ENCODE measurements at places on chromosomes 1 and 21.

- no peak for DNase-seq
These were observed 5.2 kb upstream of the PKNOX1 start for GRCh38 chr21:42969193-42969600.

DNA sequence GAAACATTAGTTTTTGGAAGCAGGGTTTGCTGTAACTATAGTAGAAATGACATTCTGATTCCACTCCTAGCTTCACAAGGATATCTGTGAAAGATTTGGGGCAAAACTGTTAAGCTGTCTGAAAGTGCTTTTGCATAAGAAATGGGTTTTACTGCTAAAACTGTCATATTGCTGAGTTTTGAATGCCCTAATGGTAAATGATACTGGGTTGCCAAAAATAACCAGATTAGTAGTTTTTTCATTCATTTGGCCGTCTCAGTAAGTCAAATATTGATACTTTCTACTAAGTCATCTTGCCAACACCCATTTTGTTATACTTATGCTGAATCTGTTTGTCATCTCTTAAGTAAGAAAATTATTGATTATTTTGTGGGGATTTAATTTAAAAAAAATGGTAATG is 399 bp upstream of the PTPRC start:
- no peak for DNase-seq

DNA sequence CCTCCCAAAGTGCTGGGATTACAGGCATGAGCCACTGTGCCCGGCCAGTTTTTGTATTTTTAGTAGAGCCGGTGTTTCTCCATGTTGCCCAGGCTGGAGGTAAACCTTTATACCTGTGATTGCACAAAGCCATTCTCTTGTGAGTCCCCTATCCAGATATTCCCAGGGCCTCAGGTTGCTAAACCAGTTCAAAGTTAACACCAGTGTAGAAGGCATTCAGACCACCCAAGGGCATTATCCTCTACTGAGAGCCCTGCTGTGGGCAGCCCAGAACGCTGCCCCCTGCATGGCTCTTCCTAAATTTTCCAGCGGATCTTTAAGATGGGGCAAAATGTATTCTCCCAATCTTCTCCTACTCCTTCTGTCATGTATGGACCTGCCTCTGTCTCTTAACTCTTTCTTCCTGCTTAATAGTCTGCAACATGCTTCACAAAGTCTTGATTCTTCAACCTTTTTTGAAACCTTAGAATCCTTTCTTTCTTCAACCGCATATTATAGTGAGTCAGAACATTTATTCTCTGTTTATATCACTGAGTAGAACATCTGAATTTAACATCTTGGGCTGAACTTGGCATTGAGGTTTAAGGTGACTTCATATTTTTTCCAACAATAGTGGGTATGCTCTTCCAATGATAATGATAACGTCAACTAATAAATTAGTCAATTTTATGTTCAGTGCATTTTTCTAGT is 36.0 kb downstream of the UBE4B start:
- no peak for DNase-seq

- peak; percentile 65 for DNase-seq
These were observed 6.4 kb upstream of the C1orf159 start for GRCh38 chr1:1122078-1122811.

DNA sequence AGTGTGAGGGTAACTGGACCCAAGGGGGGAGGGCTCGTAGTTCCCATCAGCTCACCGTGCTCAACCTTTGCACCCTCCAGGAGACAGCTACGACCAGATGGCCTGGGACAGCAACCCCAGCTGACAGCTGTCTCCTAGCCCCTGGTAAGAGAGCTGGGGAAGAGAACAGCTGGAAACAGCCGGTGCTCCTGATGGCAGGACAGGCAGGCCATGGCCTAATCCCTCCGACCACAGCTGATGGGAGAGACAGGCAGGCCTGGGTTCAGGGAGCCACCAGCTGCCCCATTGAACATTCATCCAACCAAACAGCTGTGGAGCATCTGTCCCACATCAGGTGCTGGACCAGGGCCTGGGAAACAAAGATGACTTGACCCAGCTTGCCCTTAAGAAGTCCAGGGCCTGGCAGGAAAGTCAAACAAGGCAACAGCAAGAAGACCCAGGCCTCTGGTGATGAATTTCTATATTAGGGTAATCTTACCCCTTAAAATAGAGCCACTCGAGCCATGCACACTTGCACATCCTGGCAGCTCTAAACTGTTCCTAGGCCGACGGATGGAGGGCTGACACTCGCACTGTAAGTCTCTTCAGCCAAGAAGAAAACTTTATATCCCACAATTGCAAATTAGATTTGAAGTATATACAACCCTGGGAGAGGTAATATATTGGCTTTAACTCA is 12.2 kb downstream of the OLFML2B start:
- no peak for DNase-seq

DNA sequence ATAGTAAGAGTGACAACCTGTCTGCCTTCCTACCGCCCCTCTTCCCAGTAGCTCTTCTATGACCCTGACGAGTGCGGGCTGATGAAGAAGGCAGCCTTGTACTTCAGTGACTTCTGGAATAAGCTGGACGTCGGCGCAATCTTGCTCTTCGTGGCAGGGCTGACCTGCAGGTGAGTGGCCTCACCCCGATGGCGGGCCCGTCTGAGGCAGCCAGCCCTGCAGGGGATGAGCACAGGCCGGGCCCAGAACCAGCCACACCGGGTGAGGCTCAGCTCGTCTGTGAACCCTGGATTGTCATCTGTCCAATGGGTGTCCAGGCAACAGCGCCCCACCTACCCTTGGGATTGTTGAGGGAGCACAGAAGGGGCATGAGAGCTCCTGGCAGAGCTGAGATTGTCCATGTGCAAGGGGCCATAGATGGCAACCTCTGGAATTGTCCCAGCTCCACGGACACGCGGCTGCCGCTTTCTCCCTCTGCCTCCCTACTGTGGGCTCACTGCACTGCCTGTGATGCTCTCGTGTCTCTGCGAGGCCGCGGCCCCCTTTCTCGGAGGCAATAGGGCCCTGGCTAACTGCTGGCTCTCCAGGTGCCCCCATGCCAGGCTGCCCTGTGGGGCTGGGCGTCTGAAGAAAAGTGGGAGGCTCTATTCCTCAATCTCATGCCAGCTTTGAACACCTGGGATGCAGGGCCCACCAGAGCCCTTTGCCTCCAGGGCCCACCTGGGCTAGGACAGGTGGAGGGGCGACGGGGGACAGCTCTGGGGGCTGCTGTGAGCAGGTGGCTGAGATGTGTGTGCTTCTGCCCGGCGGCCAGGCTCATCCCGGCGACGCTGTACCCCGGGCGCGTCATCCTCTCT is 50.0 kb upstream of the LRRC3 start:
- DNase-seq = no peak

DNA sequence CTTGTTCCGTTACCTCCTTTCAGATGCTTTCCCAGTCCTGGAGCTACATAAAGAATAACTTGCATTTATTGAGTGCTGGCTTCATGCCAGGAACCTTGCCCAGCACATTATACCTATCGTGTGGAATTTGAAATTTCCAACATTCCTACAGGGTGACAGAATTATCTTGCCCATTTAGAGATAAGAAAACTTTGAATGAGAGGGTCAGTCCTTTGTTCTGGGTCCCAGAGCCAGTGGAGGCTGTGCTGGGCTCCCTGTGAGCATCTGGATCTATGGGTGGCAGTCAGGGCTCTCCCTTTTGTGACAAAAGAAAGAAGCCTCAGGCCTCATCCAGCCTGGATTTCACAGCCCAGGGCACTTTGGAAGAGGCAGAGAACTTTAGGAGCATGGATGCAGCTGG is 3.2 kb downstream of the GSTM4 start:
- DNase-seq = no peak

DNA sequence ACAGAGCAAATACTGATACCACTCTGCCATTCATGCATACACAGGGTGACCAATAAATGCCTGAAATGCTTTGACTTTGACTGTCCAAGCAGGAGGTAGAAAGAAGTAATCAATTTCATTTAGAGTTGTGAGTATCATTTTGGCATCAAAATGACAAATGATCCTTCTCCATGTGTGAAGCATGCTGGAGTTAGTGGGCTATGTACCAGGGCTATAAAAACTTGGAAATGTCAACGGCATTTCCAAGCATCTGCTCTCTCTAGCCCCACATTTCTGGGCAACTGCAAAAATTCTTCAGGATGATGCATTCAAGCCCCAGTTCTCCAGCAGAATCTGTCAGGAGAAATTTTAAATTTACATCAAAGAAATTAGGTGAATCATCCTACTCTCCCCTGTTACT is 208.4 kb upstream of the PTBP2 start:
- no peak for DNase-seq

Data from activated CD8-positive, alpha-beta memory T cell treated with anti-CD3 and anti-CD28 coated beads for 4 hours (primary cell).